ENCODE measurements at places on chromosomes 13 and 19.

DNA sequence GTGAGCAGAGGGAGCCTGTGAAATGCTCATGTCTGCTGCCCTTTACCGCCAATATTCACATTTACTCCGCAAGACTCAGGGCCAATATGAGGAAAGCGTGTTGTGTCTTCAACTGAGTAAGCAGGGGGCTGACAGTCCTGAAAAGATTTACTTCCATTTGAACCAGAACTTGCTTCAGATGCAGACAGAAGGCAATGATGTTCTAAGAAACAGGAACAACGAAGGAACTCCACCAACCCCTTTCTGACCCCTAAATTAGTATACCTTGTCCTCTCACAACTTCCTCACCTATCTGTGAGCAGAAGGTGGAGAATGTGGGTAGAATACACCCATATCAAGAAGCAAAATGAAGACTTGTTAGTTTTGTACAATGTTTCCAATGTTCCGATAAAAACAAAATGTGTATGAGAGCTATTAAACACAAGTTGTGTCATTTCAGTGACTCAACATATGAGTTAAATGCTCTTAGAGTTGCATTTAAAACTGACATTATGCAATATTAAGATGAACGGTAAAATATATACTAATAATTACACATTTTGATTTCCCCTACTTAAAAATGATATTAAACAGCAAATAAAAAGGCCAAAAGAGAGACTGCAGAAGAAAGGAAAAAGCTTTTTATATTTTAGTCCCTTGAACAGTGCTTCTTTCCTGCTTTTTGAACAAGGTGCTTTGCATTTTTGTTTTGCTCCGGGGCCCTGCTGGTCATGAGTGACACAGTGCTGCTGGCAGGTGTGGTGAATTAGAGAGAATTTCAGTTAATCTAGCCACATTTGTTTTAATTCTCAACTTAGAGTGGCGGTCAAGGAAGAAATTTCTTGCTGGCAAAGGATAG, 16.0 kb downstream of the TMEM272 start:
- no peak for DNase-seq

DNA sequence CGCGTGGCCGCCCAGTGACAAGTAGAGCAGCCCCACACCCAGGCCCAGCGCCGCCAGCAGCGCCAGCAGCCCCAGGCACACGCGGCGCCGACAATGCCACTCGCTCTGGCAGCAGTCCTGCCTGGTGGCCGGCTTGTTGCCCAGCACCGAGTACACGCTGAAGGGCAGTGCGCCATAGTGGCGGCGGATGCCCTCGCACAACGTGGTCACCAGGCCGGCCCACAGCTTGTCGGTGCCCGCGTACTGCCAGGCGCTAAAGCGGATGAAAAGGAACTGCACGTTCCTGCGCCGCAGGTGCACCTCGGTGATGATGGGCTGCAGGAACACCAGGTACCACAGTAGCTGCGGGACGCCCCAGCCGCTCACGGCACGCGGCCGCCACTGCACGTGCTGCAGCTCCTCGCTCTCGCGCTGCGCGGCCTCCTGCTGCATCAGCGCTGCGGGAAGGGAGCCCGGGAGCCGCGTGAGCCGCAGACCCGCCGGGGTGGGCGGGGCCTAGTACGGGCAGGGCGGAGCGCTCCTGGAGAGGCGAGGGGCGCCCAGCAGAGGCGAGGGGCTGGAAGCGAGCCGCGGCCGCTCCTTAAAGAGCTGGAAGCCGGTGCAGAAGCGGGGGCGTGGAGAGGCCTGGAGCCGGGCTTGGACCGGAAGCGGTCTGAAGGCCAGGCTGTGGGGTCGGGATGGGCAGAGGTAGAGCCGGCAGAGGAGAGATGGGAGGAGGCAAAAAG, 7.3 kb downstream of the NKPD1 start:
- peak; percentile 78 for DNase-seq

- no peak for DNase-seq
Observed at GRCh38 chr13:41696163-41697003, 239.0 kb downstream of the RGCC start.

DNA sequence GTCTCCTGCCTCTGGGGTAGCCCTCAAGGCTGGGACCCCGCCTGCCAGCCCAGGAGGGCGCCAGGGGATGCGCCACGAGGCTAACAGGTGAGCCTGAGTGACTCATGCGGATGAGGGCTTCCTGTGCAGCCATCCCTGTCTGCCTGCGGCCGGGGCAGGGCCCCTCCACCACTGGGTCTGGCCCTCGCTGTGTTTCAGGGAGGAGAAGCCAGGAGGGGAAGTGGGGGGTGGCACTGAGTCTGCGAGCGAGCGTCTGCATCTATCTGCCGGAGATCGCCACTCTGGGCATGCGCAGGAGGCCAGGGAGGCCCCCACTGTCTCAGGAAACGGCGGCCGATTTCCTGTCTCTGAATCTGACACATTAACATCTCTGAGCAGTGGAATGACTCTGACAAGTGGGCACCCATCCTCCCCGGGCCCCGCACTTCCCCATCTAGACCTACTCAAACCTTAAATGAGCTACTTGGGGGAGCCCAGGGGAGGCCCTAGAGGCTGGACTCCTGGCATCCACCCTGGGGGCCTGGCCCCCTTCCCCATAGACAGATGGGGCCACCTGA, 19.7 kb downstream of the RFX1 start:
- peak; percentile 97 for DNase-seq

- no peak for DNase-seq
Observed at GRCh38 chr19:35281303-35281702, 1.0 kb upstream of the HAMP start.

All from AG20443 (cell line).